ENCODE measurements at places on chromosomes 16 and 17.
A peak's percentile ranks its signal among the peaks of the same experiment; 100 is the strongest.

DNA sequence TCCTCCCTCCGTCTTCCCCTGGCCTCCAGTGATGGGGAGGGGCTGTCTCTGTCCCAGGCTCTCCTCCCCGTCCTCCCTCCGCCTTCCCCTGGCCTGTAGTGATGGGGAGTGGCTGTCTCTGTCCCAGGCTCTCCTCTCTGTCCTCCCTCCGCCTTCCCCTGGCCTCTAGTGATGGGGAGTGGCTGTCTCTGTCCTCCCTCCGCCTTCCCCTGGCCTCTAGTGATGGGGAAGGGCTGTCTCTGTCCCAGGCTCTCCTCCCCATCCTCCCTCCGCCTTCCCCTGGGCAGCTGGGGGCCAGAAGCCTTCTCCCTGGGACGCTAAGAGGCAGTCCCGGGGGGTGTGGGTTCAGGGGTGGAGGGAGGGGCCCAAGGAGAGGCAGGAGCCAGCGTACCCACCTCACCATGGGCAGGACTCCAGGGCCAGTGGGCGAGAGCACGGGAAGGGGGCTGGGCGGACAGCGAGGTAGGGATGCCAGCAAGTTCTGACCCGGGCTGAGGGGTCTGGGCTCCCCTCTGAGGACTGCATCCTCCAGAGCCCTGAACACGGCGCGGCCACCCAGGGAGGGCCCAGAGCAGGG, 14.8 kb downstream of the UTS2R start:
- DNase-seq = no peak

GRCh38 chr16:11585460-11586377, 1.0 kb downstream of the LITAF start:
- DNase-seq = peak; percentile 29

DNA sequence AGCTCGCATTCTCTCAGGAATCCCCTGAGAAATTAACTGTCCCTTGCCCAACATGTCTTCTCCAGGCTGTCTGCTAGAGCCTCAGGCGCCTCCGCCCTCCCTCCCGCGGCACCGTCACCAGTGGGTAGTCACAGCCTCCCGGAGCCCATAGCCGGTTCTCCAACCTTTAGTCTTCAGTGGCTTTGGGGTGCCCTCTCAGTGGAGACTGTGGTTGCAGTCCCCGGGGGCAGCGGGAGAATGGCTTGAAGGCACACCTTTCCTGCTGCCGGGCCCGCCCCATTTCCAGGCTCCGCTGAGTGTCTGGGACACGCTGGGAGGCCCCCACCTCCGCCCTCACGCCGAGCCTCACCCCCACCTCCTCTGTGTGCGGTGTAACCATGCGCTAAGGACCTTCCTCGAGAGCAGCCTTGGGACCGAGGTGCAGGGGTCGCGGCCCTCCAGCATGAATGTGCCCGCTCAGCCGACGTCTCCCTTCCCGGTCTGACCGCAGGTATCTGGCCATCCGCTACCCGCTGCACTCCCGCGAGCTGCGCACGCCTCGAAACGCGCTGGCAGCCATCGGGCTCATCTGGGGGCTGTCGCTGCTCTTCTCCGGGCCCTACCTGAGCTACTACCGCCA, 1.7 kb downstream of the GALR2 start:
- DNase-seq = no peak

DNA sequence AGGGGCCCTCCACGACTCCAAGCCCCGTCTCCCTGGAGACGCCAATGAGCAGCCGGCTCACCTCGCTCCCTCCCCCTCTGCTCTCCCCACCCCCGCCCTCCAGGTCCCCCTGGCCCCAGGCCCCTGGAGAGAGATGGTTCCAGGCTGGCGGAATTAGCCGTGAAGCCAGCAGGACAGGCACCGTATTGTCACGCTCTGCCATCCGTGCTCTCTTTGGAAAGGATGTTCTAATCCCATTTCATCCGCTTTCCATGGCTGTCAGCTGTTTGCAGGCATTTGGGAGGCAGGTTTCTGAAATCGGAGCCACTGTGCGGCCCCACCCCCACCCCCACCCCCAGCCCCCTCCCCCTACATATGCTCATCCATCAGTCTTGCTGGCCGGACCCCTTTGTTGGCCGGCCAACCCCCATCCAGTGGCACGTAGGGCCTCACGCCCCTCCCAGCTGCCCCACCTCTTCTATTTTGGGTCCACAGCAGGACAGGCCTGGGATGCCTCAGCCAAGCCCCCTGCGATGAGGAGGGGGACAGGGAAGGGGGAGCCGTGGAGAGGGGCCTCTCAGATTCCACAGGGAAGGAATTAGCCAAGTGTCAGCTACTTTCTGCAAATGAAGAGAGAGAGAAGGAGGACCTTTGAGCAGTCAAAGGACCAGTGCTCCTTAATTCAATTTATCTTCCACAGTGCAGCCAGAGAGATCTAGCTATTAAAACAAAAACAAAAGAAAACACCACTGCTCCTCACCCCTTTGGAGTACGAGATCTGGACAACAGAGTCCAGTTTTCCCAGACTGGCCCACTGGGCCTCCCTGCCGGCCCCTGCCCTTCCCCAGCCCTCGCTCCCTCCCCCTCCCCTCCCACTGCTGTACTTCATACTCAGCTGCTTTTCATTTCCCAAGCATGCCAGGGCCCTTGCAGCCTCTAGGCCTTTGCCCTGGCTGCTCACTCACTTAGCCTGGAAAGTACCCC, 30.7 kb downstream of the SDK2 start:
- DNase-seq = no peak

GRCh38 chr16:24980077-24980793, 34.9 kb downstream of the ARHGAP17 start:
- peak; percentile 69 for DNase-seq

GRCh38 chr17:71922439-71922838, 198.4 kb upstream of the SOX9 start:
- DNase-seq = peak; percentile 85

- no peak for DNase-seq
Observed at GRCh38 chr16:66266436-66267291, 99.8 kb upstream of the CDH5 start.

- DNase-seq = no peak
Observed at GRCh38 chr16:49586466-49587450, 213.2 kb downstream of the C16orf78 start.

- DNase-seq = no peak
Observed at GRCh38 chr16:89253548-89254287, 36.2 kb downstream of the ZNF778 start.

DNA sequence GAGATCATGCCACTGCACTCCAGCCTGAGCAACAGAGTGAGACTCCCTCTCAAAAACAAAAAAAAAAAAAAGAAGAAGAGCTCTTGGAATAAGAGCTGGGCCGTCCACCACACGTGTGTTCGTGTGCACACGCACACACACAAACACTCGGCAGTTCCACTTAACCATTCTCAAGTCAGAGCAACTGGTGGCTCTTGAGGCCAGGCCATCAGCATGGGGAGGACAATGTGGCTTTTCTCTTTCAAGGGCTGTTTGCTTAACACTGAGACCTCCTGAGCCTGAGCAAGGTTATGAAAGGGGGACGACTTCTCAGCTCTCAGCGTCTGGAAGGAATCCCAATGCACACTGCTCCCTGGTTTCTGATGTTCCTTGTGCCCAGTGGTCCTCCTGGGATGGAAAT, 444.9 kb downstream of the SOX9 start:
- no peak for DNase-seq

DNA sequence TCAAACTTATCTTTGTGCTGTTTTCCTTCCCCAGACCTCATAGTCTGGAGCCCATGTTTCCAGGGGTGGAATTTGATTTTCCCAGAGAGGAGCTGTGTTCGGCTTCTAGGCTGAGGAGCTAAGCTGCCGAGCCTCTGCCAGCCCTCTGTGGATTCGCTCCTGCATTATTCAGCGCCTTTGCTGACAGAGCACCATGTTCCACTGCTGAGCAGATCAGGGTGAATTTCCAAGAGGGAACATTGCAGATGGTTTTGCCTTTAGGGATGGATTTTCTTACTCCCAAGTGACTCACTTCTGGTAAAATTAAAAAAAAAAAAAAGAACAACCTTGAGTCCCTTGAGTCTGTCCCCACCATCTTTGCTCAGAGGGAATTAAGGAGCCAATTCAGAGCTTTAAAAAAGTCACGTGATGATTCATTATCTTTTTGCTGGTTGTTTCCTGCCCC, 229.5 kb downstream of the PRKCA start:
- DNase-seq = no peak

DNA sequence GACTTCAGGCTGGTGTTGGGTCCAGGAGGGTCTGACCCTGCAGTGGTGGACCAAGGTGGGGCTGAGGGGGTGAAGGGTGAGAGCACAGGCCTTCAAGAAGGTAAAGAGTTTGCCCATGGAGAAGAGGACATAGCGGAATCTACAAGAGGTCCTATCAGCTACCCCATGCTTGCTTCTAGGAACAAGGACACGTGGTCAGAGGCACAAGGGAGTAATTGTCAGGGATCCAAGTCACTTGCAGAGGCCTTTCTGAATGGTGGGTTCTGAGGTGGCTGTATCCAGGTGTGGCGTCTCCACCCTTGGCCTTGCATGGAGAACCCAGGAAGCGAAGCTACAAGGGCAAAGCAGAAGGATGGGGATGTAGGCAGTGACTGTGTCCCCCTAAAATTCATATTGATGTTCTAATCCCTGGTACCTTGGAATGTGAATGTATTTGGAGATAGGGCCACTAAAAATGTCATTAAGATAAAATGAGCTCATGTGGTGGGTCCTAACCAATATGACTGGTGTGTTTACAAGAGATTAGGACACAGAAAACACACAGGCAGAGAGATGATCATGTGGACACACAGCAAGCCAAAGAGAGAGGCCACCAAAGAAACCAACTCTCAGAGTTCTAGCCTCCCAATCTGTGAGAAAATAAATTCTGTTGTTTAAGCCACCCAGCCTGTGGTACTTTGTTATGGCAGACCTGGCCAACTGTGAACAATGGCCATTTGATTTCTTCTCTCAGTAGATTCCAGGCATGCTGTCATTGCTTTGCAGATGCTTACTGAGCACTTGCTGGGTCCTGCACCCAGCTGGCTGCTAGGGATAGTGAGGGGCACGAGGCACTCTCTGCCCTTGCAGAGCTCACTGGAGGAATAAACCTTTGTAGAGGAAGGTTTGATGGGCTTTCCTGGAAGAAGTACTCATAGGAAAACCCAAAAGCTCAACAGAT, 75.8 kb downstream of the UTP18 start:
- no peak for DNase-seq

- no peak for DNase-seq
Observed at GRCh38 chr17:78019976-78020716, 61.6 kb downstream of the TNRC6C start.

DNA sequence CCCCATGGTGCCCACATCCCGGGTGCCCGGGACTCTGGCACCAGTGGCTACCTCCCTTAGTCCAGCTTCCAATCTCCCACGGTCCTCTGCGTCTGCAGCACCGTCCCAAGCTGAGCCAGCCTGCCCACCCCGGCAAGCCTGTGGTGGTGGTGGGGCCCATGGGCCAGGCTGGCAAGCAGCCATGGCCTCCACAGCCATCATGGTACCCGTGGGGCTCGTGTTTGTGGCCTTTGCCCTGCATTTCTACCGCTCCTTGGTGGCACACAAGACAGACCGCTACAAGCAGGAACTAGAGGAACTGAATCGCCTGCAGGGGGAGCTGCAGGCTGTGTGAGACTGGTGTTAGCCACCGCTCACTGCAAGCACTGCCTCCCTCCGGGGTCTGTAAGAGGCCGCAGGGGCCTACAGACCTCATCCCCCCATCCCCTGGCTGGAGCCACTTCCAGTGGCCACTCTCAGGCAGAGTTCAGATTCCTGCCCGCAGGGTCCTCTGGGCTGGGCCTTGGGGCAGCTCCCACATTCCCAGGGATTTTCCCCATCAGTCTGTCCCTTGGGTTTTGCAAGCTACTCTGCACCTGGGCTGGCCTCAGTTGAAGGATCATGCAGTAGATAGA, 3.9 kb upstream of the SETD1A start:
- DNase-seq = peak; percentile 78

DNA sequence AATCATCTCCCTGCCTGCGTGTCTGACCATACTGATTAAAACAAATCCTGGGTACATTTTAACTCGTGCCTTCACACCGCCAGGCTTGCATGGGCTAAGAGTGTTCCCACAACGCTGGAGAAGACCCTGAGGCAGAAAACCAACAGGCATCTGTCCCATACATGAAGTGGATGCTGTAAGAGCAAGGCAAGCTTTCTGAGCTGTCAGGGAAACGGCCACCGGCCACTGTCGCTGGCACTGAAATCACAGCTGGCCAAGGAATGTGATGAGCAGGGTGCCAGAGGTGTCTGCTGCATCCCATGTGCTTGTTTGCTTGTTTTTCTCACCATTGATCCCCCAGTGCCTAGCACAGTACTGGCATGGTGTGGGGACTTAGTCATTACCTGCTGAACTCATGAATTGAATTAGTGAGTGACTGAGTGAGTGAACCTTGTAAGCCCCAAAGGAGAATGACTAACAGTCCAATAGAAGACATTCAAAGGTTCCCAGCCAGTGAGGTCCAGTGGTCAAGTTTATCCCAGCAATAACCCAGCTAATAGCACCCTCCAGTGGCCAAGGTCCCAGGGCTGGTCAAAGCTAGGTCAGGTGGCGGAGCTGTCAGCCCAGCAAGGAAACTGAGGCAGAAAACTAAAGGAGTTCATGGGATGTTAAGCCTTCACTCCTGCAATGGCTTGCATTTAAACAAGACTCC, 92.7 kb upstream of the CDH5 start:
- DNase-seq = peak; percentile 45

DNA sequence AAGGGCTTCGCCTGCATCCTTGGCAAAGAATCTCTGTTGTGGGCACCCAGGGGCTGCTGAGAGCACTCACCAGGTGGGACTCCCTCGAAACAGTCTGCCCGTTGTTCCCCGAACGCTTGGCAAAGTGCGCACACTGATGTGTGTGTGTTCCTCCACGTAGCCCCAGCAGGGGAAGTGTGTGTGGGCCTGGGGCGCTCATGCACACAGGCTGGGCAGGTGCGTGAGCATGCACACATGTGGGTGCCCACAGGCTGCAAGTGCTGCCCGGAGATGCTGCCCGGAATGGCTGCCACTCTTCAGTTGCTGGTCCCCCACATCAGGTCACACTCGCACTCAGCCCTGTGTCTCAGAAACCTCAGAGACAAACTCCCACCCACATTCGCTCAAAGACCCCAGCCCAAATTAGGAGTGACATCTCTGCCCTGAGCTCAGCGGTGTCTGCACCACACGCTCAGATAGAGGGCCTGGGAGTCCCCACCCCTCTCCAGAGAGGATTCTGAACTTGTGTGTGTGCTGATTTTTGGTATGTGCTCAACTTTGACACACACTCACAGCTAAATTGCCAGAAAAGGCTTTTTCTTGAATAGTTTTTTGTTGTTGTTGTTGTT, 119.4 kb downstream of the MGAT5B start:
- no peak for DNase-seq

- no peak for DNase-seq
Observed at GRCh38 chr16:88828711-88829110, 17.0 kb upstream of the APRT start.

DNA sequence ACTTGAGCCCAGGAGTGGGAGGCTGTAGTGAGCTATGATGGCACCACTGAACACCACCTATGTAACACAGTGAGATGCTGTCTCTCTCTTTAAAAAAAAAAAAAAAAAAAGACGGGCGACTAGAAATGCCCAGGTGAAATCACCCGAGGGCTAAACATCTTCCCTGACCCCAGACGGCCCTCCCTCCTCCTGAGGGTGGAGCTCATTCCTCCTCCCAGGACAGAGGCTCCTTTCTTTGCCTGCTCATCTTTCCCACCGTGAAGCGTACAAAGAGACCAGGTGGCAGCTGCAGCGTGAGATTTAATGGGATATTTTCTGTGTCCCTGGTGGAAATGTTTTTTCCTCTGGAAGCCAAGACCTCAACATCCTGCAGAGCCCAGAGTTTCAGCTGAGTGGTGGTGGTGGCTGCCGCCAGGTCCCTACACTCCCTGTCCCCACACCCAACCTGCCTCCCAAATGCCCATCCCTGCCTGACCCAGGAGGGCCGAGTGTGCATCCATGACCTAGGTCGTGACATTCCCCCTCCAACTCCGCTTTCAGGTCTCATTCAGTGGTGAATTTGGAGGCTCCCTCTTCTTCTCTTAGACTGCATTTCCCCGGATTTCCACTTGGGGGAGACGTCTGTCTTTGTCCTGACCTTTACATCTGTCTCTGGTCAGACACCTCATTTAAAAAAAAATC, 14.4 kb upstream of the GPRC5B start:
- peak; percentile 62 for DNase-seq
